Testis (tissue), 5 donors: ENCODE measurements at places on chromosomes 16 and 17. TPM values are rescaled to one million over a fixed set of nuclear protein-coding genes. Genes with fewer than 3 reads are reported as not detected.

GRCh38 chr16:46690281-46691178, 1.1 kb downstream of the ORC6 start:
- no peaks in the 10 kb centered on the region for H3K27me3 ChIP-seq
- H3K27ac ChIP-seq, result peak overlapping the region; percentile 97
- no peaks in the 10 kb centered on the region for H3K36me3 ChIP-seq

DNA sequence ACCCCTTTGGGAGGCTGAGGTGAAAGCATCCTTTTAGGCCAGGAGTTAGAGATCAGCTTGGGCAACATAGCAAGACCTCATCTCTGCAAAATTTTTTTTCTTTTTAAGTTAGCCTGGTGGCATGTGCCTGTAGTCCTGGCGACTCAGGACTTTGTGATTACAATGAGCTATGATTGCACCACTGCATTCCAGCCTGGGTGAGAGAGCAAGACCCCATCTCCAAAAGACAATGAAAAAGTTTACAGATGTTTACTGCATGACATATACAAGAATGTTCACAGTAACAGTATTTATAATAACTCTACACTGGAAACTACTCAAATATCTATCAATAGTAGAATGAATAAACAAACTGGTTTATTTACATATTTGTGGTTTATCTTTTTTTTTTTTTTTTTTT, 33.1 kb upstream of the CCL22 start:
- no peaks in the 10 kb centered on the region for H3K27me3 ChIP-seq
- H3K4me1 ChIP-seq, result no peaks in the 10 kb centered on the region
- DNase-seq, result no peak
- no peak overlapping the region for H3K4me3 ChIP-seq
- no peaks in the 10 kb centered on the region for H3K36me3 ChIP-seq

- no peaks in the 10 kb centered on the region for H3K27me3 ChIP-seq
- H3K4me3 ChIP-seq, result no peak overlapping the region
- DNase-seq, result no peak
- no peaks in the 10 kb centered on the region for H3K4me1 ChIP-seq
- H3K36me3 ChIP-seq, result no peaks in the 10 kb centered on the region
Observed at GRCh38 chr17:12116143-12116542, 95.5 kb downstream of the MAP2K4 start.

GRCh38 chr17:901964-902363, 77.6 kb downstream of the NXN start:
- no peak overlapping the region for H3K4me3 ChIP-seq
- no peak overlapping the region for H3K27ac ChIP-seq
- H3K36me3 ChIP-seq, result no peaks in the 10 kb centered on the region

- H3K27ac ChIP-seq, result no peak overlapping the region
- H3K4me1 ChIP-seq, result no peaks in the 10 kb centered on the region
- DNase-seq, result no peak
- H3K27me3 ChIP-seq, result no peaks in the 10 kb centered on the region
- H3K36me3 ChIP-seq, result no peaks in the 10 kb centered on the region
Observed at GRCh38 chr16:79006765-79007164, 593.8 kb downstream of the MAF start.

USP6 gene
- 50.4 TPM for total RNA-seq

DNA sequence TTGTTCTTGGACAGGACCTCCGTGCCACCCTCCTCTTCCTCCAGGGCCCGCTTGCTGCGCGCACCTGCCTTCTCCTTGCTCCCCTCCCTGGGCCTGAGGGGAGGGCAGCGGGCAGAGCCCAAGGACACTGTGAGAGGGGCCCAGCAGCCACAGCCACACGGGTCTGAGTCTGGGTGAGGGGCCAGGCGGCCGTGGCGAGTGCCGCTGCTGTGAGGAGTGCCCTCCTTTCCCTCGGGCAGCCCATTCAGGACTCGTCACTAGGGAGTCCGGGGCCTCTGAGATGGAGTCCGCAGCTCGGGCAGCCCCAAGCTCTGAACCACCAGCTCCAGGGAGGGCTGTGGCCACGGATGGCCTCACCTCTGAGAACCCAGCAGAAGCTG, 5.6 kb downstream of the DUS1L start:
- no peaks in the 10 kb centered on the region for H3K27me3 ChIP-seq
- no peak overlapping the region for H3K27ac ChIP-seq
- DNase-seq, result no peak
- H3K4me1 ChIP-seq, result peaks cover 10% of the 10 kb centered on the region
- H3K4me3 ChIP-seq, result no peak overlapping the region
- no peaks in the 10 kb centered on the region for H3K36me3 ChIP-seq

DNA sequence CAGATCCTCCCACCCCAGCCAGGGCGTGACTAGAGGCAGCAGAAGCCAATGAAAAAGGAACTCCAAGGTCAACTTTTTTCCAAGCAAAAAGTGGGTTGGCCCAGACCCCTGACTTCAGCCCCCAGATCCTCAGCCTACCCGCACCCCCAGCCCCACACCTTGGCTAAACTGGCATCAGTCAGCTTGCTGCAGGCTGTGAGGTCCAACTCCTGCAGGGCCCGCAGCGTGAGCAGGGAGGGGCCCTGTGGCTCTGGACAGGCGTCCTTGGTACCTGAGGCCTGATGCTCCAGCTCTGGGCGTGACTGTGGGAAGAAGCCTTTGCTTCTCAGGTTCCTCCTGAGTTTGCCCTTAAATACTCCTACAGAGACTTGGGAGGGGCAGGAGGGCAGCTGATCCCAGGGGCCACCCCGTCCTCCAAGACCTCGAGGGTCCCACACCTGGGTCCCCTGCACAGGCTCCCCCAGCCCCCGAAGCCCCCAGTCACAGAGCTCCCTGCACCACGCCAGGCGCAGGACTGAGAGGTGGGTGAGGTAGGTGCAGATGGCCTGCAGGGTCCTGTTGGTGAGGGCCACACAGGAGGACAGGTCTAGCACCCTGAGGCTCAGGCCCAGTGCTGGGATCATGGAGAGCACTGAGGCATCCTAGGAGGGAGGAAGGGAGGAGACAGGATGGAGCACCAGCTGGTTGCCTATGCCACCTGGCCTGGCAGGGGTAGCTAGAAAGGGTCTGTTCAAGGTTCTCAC, 9.4 kb downstream of the ELMO3 start:
- no peak overlapping the region for H3K4me3 ChIP-seq
- no peaks in the 10 kb centered on the region for H3K27me3 ChIP-seq
- no peak for DNase-seq
- no peak overlapping the region for H3K27ac ChIP-seq

DNA sequence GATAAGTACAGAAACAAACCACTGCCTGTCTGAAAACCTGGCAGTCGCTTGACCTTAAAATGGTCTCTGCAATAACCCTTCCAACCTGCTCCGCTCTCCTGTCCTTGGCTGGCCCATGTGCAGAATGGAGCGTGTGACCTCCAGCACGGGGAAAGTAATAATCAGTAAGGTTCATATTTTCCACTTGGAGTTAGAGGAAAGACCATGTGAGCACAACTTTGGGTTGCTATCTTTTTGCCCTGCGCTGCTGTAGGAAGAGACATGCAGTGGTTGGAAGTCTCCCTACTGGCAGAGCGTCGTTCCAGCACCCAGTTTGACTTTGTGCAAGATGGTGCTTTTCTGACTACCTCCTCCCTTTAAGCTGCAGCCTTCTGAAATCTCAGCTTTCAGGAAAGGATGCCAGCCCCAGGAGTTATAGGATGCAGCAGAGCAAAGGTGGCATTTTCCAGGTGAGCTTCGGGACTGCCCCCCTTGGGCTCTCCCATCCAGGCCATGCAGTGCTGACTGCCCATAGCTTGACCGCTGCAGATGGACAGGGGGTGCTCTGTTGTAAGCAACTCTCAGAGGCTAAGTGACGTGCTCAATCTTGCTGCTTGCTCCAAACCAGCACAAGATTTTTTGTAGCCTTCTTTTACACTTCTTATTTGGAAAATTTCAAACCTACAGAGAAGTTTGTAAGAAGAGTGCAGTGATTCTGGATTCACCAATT, 110.7 kb upstream of the NOL11 start:
- H3K4me1 ChIP-seq, result peaks cover 21% of the 10 kb centered on the region
- no peak overlapping the region for H3K4me3 ChIP-seq
- no peaks in the 10 kb centered on the region for H3K36me3 ChIP-seq
- H3K27ac ChIP-seq, result no peak overlapping the region

DNA sequence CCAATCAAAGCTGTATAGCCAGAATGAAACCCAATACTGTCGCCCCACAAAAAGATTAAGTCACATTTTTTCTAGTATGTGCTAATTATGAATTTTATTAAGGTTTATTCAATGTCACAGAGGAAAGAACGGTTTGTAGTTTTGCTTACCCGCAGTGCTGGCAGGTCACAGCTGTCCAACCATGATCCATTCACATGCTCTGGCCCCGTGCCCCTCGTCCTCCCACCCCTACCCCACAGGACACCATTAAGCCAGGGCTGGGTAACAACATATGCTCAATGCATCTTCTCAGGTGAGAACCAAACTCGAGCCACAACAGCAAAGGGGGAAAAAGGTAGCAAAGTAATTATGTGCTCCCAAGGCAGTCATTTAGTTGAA, 589 bp upstream of the FBF1 start:
- H3K4me1 ChIP-seq, result peaks cover 5% of the 10 kb centered on the region
- H3K27me3 ChIP-seq, result no peaks in the 10 kb centered on the region
- DNase-seq, result peak; percentile 31
- peak overlapping the region; percentile 89 for H3K4me3 ChIP-seq

GRCh38 chr17:41917192-41917591, 1.6 kb downstream of the ACLY start:
- no peaks in the 10 kb centered on the region for H3K27me3 ChIP-seq
- H3K27ac ChIP-seq, result no peak overlapping the region
- H3K4me1 ChIP-seq, result peaks cover 17% of the 10 kb centered on the region
- H3K36me3 ChIP-seq, result no peaks in the 10 kb centered on the region
- peak; percentile 41 for DNase-seq

PRDM7 gene
- 1.8 TPM for total RNA-seq

GRCh38 chr17:68196394-68197090, 51.3 kb upstream of the AMZ2 start:
- no peak for DNase-seq
- peak overlapping the region; percentile 41 for H3K4me3 ChIP-seq
- no peaks in the 10 kb centered on the region for H3K36me3 ChIP-seq
- H3K27me3 ChIP-seq, result no peaks in the 10 kb centered on the region

TAT gene
- 1.5 TPM for total RNA-seq

- no peaks in the 10 kb centered on the region for H3K36me3 ChIP-seq
- no peaks in the 10 kb centered on the region for H3K4me1 ChIP-seq
- H3K27ac ChIP-seq, result no peak overlapping the region
- H3K4me3 ChIP-seq, result no peak overlapping the region
Observed at GRCh38 chr16:27991876-27992275, 71.6 kb downstream of the GSG1L start.
